ENCODE measurements at places on chromosomes 4 and X.

- DNase-seq, result peak; percentile 1
Measured at GRCh38 chrX:127038065-127038464, 218.5 kb downstream of the PRR32 start.

GRCh38 chr4:88998001-88998400, 59.0 kb downstream of the FAM13A start:
- no peak for DNase-seq

- no peak for DNase-seq
Measured at GRCh38 chr4:146190456-146190855, 14.9 kb downstream of the LSM6 start.

GRCh38 chr4:24578364-24578763, 6.0 kb downstream of the DHX15 start:
- DNase-seq, result no peak

DNA sequence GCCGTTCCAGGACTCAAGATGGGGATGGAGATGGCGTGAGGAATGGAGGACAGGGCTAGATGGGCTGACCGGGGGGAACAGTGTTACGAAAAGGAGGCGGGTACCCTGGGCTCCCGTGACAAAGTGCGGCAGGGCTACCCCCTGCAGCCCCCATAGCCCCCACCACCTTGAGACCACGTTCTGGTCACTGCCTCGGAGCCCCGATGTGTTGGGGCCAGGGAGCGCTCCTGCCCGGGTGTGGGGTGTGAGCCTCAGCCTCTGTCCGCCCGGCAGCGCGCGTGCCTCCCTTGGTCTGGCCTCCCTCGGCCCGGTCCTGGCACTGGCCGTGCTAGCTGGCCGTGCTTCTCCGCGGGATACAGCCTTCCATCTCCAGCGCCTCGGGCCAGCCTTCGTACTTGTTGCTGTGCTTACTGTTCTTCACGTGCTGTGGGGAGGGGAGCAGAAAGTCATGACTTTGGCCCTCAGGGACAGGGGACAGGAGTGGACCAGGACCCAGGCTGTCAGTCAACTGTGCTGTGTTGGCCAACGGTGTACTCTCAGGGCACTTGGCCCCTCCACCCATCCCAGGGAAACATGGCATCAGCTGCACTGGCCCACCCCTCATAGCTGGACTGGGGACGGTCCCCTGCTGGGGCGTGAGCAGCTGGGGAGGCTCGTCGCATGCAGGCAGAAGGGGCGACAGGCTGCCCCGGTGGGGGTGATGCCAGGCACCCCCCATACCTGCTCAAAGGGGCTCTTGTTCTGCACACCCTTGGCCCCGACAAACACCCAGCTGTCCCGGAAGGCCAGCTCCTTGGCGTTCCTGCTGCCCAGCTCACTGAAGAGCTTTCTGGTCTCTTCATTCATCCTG, 9.3 kb downstream of the FAM3A start:
- DNase-seq, result no peak

DNA sequence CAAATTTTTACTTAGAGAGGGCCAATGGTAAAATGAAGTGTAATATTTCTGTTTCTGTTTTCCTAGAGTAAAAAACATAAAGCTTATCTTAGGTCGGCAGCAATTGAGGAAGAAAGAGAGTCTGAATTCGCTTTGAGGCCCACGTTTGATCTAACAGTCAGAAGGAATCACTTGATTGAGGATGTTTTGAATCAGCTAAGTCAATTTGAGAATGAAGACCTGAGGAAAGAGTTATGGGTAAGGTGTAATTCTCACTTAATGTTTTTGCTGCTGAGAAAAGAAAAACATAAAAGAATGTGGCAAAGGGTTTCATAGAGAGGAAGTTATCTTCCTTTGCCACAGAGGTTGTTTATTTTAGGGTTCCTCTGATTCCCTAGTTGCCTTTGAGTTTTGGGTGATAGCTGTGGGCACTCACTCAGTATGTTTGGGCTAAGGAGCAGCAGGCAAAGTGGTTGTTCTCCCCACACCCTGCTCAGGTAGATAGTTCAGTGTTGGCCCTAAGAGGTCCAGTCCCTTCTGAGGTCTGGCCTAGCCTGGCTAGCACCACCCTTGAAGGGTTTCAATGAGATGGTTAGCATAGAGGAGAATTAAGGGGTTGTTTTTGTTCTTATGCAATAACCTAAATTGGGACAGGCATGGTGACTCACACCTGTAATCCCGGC, 32.3 kb downstream of the HERC5 start:
- DNase-seq, result no peak

DNA sequence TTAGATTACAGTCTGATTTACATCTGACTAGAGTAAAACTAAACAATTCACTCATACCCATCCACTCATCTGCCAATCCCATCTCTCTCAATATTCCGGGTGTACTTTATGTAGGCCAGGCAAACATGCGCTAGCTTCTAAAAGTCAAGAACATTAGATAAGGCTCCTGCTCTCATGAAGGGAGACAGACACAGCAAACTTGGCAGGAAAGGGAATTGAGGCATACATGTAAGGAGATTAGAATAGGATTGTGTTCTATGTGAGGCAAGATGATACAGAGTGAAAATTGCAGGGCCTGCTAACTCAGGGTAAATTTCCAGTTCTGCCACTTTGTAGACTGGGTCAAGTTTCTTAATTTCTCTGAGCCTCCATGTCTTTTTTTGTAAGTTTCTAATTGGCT, 135.8 kb downstream of the CDS1 start:
- DNase-seq, result no peak

- no peak for DNase-seq
Measured at GRCh38 chrX:46298821-46299220, 246.4 kb downstream of the ZNF674 start.

DNA sequence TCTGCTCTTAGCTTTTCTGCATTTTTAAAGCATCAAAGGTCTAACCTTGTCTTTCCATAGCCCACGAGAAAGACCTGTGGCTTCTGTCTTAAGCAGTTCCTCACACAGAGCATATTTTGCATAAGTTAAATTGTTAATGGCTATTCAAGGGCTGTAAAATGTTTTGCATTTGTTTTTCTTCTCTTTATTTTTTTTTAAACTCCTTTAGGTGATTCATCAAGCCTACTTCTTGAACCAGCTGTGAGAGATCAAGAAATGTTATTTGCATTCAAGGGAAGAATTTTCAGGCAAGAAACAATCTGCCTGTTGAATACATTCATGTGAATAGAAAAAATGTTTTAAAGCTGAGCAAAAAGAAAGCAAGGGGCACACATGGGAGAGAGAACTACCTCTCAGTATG, 423.8 kb upstream of the FRG1 start:
- DNase-seq, result no peak

DNA sequence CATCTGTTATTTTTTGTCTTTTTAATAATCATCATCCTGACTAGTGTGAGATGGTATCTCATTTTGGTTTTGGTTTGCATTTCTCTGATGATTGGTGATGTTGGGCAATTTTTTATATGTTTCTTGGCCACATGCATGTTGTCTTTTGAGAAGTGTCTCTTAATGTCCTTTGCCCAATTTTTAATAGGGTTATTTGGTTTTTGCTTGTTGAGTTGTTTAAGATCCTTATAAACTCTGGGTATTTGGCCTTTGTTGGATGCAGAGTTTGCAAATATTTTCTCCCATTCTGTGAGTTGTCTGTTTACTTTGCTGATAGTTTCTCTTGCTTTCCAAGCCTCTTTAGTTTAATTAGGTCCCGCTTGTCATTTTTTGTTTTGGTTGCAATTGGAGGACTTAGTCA, 152.1 kb upstream of the MED14 start:
- no peak for DNase-seq
